ENCODE measurements at places on chromosomes 4 and X.

DNA sequence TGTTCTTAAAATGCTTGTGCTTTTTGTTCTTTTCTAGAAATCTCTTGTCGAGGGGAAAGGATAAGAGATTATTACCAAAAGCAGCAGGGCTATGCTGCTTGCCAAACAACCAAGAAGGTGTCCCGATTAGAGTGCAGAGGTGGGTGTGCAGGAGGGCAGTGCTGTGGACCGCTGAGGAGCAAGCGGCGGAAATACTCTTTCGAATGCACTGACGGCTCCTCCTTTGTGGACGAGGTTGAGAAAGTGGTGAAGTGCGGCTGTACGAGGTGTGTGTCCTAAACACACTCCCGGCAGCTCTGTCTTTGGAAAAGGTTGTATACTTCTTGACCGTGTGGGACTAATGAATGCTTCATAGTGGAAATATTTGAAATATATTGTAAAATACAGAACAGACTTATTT is 81.5 kb upstream of the PACRGL start:
- DNase-seq, result no peak

- no peak for DNase-seq
These were observed 811.3 kb downstream of the NLGN4X start for GRCh38 chrX:5417381-5417780.

GRCh38 chr4:187444061-187444460 is 551.5 kb upstream of the ZFP42 start:
- no peak for DNase-seq

- no peak for DNase-seq
These were observed 25.6 kb upstream of the TBC1D19 start for GRCh38 chr4:26558166-26558895.

- no peak for DNase-seq
These were observed 18.2 kb upstream of the SLC25A14 start for GRCh38 chrX:130321550-130321949.

- DNase-seq, result no peak
These were observed 307.5 kb upstream of the ANXA10 start for GRCh38 chr4:167784826-167785225.

DNA sequence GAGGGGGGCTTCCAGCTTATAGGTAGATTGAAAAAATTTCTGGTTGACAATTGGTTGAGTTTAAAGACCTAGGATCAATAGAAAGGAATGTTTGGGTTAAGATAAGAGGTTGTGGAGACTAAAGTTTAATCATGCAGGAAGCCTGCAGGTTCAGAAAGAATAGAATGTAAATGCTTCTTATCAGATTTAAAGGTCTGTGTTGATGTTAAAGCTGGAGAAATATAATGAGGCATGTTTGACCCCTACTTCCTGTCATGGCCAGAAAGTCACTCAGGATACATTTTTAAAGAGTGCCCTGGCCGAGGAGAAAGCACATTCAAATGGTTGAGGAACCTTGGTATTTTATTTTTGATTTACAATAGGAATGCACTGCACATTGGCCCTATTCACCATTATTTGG is 3.9 kb upstream of the RRAGB start:
- DNase-seq, result no peak

DNA sequence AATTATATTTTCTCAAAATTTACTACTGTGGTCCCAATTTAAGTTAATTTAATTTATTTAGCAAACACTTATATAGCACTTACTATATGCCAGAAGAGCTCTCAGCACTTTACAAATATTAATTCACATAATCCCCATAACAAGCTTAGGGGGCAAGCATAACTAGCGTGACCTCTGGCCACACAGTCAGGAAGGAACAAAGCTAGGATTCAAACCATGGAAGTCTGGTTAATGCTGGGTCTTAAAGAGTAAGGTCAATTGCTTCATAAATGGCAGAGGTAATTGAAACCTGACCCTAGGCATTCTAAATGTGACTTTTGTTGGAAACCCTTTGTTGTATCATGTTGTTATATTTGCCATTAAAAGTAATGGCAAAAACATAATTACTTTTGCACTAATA is 279.5 kb upstream of the EMCN start:
- DNase-seq, result no peak

DNA sequence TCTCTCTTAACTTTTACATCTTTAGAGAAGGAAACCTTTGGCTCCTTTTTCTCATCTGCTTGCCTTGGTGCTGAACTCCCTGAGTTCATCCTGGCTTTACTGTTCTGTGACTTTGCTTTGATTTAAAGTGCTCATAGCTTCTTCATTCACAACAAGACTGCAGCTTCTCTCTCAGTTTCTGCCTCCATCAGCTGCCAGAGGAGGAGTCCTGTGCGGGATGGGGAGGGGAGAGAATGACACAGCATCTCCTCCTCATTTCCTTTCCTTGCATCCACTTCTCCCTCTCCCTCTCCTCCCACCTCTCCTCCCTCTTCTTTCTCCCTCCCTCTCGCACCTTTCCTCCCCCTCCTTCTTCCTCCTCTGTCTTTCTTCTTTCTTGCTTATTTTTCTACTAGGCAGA is 42.0 kb downstream of the CBLL2 start:
- DNase-seq, result no peak

DNA sequence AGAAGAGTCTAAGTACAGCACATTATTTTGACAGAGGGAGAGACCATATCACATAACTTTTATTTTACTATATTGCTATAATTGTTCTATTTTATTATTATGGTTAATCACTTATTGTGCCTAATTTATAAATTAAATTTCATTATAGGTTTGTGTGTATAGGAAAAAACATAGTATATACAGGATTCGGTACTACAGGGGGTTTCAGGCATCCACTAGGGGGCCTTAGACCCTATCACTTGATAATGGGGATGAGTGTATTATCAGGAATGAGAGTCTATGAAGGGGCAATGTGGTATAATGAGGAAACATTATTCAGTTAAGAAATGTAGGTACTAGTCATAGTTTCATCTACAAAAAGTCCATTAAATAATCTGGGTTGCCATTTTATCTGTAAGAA is 833.1 kb downstream of the C4orf33 start:
- DNase-seq, result no peak

Data from C1 segment of cervical spinal cord (tissue), 14 donors.